CD8-positive, alpha-beta memory T cell (primary cell): ENCODE measurements at places on chromosomes 6 and 20.

DNA sequence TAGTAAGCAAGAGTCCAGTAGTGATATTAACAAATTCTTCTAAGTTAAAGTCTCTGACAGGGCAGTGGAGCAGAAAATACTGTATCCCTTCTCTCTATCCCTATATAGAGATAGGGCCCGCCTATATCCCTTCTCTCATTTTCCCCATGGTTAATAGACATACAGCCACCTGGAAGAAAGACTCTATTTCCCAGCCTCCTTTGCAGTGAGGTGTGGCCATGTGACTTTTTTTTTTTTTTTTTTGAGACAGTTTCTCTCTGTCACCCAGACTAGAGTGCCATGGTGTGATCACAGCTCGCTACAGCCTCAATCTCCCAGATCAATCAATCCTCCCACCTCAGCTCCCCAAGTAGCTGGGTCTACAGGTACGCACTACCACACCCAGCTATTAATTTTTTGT is 16.7 kb upstream of the CDK5RAP1 start:
- no peak for DNase-seq

DNA sequence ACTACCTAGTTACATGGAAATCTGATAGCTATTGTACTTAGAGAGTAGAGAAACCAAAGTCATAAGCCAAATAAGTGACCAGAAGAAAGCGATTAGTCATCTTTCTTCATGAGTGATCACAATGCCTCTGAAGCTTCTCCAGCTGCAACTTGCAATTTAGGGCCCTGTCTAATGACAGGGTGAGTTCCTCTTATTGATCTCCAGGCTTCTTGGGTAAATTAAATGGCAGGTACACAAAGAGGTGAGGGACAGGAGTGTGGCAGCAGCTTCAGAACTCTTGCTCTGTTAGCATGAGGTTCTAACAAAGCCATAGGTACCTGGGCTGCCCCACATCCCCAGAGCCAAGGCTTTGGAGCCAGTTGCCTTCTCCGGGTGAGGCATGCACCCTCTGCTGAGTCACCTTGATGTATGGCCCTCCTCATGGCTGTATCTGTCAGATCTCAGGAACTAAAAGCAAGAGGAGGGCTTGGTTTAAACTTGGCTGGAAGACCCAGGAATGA is 60.8 kb downstream of the PRDM1 start:
- no peak for DNase-seq

GRCh38 chr20:54267483-54268003 is 59.7 kb downstream of the PFDN4 start:
- DNase-seq, result no peak

GRCh38 chr20:4066551-4066950 is 51.2 kb upstream of the RNF24 start:
- no peak for DNase-seq

- no peak for DNase-seq
These were observed 43.6 kb downstream of the SLC24A3 start for GRCh38 chr20:19256085-19256484.

GRCh38 chr6:168231393-168231957 is 88.1 kb downstream of the DACT2 start:
- DNase-seq, result no peak

GRCh38 chr20:1769491-1769890 is 111.9 kb upstream of the SIRPG start:
- DNase-seq, result no peak

- DNase-seq, result no peak
These were observed 304.6 kb upstream of the AGPAT4 start for GRCh38 chr6:161578478-161578877.

- DNase-seq, result no peak
These were observed 125.4 kb upstream of the HMGCLL1 start for GRCh38 chr6:55704421-55704820.

DNA sequence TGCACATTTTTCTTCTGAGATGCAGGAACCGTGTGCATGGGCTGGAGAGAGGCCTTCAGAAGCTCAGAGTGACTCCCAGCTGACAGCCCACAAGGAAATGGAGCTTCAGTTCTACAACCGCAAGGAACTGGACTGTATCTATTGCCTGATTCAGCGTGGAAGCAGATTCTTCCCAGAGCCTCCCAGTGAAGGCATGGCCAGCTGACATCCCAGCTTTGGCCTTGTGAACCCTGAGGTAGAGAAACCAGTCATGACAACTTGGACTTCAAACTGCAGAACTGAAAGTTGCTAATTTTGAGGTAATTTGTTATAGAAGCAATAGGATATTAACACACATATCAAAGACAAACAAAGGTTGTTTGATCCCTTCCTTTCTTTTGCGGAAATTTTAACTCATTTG is 94.3 kb upstream of the NOX3 start:
- no peak for DNase-seq

DNA sequence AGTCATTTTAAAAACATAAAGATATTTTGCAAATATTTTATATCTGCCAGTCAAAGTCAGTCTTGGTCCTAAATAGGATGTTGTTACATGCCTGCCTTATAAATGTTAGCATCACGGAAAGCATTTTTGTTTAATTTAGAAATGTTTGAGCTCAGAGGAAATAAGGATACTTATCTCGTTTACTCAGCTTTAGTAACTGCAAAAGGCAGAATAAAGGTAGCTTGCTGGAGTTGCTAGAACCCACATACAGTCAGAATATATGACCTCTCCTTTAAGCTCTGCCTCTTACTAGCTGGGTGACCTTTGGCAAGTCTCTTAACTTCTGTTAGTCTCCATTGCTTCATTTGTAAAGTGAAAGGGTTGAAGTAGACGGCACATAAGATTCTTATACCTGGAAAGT is 867.3 kb downstream of the KIF16B start:
- DNase-seq, result no peak

GRCh38 chr6:112912416-112913101 is 565.4 kb downstream of the RFPL4B start:
- DNase-seq, result no peak

GRCh38 chr6:13697857-13698256 is 13.8 kb downstream of the RANBP9 start:
- no peak for DNase-seq

DNA sequence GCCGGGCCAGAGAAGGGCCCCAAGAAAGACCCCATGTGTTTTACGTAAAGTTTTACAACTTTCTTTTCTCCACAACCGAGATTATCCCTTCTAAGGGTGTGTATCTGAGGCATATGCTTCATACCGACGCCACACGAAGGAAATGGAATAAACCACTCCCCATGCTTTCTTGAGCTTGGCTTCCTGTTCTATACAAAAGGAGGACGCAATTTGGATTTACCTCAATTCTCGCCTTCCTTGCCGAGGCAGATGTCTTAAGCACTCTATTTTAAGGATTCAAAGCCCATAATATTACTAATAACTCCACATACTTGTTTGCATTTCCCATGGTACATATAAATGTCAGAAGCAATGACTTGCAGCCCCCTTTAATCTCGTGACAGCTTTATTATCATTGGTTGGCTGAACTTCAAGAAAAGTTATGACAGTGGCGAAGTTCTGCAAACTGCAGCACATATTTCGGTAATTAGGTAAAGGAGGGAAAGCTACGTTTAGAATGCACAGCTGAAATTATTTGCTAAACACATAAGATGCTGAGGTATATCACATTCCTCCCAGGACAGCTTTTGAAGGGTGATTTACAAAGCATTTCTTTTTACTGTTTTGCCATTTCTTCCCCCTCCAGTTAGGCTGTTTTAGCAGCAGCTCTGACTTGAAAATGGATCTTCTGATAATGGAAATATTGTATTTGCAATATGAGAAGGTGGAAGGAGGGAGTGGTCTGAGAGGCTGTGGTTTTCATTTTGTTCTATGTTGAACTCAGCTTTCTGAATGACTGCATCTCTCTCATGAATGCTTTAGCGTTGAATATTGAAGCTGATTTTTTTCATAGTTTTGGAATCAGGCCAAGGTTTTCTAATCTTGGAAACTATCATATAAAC is 330.5 kb downstream of the EPHA7 start:
- no peak for DNase-seq

DNA sequence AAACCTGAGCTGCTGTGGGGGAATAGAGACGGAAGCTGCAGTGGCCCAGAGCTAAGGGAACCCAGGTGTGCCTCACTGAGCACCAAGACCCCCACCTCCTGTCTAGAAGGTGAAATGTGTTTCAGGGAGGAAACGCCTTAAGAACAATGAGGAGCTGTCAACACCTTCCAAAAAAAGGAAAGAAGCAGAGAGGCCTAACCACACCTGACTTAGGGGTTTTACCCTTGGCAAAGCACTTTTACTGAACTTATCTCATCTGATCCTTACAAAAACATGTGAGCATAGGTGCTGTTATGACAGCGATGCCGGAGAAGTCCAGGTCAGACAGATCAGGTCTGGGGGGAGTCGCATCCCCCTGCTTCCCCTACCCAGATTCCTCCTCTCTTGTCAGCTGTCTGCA is 16.1 kb upstream of the CDKN1A start:
- DNase-seq, result no peak

- DNase-seq, result no peak
These were observed 54.8 kb upstream of the SPDEF start for GRCh38 chr6:34610819-34611477.

DNA sequence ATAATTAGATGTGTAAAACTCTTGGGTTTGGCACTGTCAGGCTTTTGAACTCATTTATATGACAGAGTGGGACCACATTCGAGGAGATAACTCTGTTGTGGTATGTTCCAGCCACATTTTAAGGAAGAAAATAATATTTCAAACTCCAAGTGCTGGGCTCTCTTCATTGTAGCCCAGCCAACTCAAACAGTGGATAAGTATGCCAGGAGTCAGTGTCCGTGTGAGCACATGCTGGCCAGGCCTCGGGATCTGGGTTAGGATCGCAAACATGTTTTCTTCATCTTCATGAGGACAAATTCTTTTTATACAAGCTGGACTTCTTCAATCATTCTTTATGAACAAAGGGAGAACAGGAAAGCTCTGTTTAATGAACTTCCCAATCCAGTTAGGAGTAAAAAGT is 497.5 kb downstream of the MAFB start:
- DNase-seq, result no peak

DNA sequence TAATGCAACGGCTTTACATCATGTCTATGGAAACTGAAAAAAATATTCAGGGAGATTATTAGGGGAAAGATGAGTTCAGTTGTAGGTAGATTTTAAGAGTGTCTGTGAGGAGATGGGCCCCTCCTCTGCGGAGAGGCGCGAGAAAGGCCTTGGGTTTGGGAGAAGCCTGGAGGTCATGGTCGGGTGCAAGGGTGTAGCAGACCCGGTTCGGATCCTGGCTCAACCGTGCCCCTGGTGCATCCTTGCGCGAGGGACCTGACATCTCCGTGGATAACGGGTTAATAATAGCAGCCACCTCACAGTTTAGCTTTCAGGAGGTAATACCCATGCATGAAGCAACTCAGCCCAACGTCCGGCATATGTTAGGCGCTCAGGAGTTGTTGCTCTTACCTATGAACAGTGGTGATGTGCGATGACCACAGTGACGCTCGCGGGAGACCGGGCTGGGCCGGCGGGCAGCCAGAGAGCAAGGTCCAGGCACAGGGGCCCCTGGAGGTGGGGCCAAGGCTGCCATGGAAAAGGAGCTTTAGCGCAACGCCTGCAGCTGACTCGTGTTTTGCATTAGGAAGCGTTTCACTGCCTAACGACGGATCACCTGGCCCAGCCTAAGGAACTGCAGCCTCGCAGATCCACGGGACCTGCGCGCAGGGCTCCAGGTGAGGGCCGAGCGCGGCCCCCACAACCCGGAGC is 146.4 kb upstream of the ARID1B start:
- DNase-seq, result no peak

DNA sequence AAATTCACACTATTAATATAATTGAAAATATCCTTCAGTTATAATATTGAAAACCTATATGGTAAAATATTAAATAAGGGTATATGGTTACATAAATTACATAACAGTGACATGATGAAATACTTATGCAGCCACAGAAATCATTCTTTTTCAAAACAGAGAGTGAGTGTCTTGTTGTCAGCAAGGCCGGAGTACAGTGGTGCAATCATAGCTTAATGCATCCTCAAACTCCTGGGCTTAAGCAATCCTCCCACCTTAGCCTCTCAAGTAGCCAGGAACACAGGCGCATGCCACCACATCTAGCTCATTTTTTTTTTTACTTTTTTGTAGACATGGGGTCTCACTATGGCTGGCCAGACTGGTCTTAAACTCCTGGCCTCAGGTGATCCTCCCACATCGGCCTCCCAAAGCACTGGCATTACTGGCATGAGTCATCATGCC is 40.4 kb downstream of the FAM8A1 start:
- no peak for DNase-seq

DNA sequence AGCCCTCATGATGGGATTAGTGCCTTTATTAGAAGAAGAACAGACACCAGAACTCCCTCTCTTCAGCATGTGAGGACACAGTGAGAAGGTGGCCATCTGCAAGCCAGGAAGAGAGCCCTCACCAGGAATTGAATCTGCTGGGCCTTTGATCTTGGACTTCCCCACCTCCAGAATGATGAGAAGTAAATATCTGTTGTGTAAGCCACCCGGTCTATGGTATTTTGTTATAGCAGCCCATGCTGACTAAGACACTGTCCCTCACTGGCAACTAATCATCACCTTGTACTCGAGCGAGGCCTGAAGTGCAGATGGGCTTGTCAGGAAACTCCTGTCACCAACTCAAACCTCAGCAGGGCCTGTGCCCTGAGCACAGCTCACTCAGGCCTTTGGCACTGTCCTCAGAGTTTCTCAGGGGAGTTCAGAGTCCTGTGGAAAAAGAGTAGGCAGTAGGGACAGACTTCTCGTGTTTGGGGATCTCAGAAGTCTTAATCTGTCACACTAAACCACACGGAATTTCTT is 62.0 kb downstream of the UST start:
- DNase-seq, result no peak

- no peak for DNase-seq
These were observed 70.9 kb upstream of the NHSL1 start for GRCh38 chr6:138569970-138570724.
